ENCODE measurements at places on chromosomes 5 and 9.

- DNase-seq = no peak
These were observed 419.9 kb upstream of the GRAMD2B start for GRCh38 chr5:126003309-126003708.

DNA sequence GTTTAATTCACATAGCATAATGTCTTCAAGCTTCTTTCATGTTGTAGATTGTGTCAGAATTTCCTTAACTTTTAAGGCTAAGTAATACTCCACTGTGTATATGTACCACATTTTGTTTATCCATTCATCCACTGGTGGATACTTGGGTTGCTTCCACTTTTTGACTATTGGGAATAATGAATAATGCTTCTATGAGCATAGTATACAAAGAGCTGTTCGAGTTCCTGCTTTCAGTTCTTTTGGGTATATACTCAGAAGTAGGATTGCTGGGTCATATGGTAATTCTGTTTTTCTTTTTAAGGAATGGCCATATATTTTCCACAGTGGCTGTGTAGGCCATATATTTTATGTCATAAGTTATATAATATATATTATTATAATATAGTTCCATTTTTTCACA is 3.6 kb upstream of the FAM120AOS start:
- DNase-seq = no peak

GRCh38 chr9:128634111-128634510 is 22.5 kb downstream of the DYNC2I2 start:
- DNase-seq = no peak

- DNase-seq = no peak
These were observed 20.5 kb downstream of the ELP1 start for GRCh38 chr9:108913391-108913790.

DNA sequence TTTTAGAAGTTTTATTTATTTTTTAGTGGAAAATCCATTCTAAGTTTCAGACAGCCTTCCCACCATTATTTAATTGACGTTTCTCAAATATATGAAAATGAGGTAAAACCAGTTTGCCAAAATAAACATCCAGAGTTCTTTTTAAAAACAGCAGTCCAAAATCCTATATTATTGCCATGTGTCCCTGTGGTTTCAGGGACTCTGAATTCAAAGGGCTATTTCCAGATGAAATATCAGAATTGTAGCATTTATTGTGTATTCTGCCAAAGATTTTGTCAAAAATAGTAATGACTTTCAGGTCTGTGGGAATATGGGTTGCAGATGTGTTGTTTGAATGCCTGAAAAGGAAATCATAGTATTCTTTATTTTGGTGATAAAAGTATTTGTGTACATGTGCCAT is 41.6 kb downstream of the XRCC4 start:
- no peak for DNase-seq

- no peak for DNase-seq
These were observed 559.1 kb downstream of the CSNK1G3 start for GRCh38 chr5:124071039-124071438.

- peak; percentile 3 for DNase-seq
These were observed 41.8 kb upstream of the CDKN2B start for GRCh38 chr9:22050924-22051323.

Data from hematopoietic multipotent progenitor cell treated with erythropoietin and hydrocortisone succinate and interleukin-3 and kit ligand, for 8 days (in vitro differentiated cells).